ENCODE measurements at places on chromosomes 4 and X.

GRCh38 chrX:21503593-21503992 lies 129.4 kb downstream of the CNKSR2 start:
- DNase-seq = no peak

DNA sequence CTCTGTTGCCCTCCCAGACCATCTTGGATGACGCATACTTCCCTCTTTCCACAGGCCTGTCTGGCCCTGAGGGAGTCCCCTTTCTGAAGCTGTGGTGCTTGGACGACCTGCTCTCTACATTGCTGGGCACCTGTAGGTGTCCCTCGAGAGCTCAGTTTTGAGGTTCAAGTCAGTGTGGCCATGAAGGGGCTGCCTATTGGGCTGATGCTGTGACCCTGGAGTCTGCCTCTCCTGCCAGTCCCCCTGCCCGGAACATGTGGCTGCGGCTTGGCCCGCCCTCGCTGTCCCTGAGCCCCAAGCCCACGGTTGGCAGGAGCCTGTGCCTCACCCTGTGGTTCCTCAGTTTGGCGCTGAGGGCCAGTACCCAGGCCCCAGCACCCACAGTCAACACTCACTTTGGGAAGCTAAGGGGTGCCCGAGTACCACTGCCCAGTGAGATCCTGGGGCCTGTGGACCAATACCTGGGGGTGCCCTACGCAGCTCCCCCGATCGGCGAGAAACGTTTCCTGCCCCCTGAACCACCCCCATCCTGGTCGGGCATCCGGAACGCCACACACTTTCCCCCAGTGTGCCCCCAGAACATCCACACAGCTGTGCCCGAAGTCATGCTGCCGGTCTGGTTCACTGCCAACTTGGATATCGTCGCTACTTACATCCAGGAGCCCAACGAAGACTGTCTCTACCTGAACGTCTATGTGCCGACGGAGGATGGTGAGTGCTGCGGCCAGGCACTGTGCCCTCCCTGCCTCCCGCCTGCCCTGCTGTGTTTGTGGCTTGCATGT lies 3.0 kb downstream of the NLGN3 start:
- no peak for DNase-seq

DNA sequence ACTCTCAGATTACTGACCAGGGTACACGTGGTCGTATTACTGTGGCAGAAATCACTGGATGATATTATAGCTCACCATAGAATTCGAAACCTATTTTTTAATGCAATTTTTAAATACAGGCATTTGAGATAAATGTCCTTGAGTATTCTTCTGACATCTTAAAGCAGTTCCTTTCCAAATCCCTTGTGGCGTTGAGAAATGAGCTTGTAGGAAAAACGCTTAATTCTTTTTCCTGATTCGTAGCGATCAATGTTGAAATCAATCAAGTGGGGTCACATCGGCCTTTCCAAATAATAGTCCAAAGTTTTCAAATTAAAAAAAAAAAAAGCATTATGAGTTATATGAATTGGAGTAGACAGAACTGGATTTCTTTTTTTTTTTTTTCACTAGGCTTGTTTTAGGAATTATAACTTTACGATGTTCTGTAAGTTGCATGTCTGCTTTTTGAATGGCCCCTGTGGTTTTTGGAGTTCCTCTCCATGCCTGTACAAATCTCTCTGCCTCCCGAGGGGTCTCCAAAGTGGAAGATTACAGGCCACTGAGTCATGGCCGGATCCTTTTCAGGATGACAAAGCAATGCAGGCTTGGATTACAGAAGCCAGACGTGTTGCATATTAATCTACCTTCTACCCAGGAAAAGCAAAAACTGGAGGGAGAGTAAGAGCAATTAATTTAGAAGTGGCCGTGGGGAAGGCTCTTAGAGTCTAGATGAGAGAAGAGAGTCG lies 226.1 kb downstream of the SHOX start:
- no peak for DNase-seq

DNA sequence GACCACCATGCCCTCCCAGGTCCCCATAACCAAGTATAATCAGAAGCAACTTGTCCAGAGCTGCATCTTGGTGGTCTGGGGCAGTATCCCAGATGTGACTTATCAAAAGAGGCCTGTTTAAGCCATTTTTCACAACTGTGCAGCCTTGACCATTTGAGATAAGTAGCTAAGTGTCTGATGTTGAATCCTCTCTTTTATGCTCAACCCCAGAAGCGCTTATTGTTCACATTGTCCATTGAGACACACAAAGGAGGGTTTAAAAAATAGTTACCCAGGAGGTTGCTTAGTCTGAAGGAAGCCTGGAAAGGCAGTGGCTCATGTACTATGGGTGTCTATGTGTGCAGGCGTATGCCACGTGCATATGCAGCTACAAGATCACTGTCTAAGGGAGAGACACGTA lies 27.0 kb downstream of the ENPP6 start:
- DNase-seq = no peak

DNA sequence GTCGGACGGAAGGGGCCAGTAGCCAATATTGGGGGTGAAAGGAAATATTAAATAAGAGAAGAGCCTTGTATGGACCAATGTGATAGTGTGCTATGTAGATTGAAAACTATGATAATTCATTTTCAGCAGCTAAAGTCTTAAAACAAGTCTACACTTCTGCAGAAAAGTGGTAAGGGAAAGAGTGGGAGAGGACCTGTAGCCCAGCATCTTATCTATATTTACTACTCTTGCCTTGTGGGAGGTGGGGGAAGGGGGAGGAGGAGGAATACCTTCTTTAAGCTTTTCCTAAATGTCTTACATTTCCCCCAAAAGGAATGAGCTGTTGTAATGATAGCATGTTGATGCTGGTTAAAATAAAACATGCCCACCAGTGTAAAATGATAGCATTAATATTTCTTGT lies 220.0 kb upstream of the SPRY1 start:
- no peak for DNase-seq

GRCh38 chr4:170652571-170652970 lies 562.8 kb upstream of the AADAT start:
- no peak for DNase-seq

- DNase-seq = no peak
Observed at GRCh38 chr4:148778980-148779675, 336.9 kb upstream of the NR3C2 start.

GRCh38 chr4:42339935-42340406 lies 57.3 kb upstream of the SHISA3 start:
- no peak for DNase-seq

DNA sequence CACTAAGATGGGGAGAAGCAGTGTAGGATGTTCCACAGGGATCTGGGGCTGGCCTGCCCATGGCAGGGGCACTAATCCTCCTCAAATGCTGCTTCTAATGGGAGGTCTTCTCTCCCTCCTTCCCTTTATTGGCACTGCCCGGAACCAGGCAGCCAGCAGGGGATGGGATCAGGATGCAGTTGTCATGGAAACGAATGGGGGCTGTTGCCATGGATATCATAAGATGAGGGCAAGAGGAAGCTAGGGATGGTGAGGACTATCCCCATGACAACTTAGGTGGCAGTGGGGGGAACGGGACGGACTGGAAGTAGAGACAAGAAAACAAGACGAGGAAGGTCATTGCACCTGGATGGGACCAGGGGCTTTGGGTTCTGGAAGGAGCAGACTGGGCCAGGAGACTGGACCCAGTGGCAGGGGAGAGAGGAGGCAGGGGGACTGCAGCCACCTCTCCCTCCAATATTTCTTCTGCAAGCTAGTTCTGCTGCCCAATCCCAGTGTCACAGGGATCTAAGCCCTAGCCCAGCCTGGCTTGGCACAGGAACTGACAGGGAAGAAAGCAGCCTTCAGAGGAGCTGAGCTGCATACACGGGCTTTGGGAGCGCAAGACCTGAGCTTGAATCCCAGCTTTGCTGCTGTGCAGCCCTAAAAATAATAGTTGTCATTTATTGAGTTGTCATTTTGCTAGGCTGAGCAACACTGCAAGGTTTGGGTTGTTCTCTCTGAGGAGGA lies 19.0 kb downstream of the IQSEC2 start:
- DNase-seq = no peak

DNA sequence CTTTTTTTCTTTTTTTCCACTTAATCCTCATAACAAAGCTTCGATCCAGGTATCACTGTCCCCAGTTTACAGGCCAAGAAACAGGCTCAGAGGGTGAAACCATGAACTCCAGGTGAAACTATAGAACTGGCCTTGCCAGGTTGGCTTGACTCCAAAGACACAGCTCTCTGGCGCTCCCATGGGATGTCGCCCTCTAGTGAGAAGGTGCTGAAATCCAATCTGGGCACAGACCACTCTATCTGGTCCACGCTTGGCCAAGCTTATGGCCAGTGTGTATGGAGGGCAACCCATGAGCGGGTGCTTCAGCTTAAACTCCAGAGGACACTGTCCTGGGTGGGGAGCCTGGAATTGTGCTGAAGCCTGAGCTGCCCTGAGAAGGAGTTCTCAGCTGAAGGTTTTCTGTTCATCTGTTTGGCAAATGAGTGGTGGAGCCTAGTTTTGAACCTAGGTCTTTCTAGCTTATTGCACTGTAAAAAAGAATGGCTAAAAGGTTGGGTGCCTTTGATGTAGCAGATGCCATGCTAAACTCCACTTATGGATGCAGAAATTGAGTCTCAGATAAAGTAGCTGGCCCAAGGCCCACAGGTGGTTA lies 70.5 kb downstream of the SEL1L3 start:
- no peak for DNase-seq

GRCh38 chr4:40837094-40837870 lies 87.5 kb downstream of the NSUN7 start:
- DNase-seq = no peak

- DNase-seq = peak; percentile 67
Observed at GRCh38 chr4:118918388-118918787, 29.7 kb downstream of the SYNPO2 start.

DNA sequence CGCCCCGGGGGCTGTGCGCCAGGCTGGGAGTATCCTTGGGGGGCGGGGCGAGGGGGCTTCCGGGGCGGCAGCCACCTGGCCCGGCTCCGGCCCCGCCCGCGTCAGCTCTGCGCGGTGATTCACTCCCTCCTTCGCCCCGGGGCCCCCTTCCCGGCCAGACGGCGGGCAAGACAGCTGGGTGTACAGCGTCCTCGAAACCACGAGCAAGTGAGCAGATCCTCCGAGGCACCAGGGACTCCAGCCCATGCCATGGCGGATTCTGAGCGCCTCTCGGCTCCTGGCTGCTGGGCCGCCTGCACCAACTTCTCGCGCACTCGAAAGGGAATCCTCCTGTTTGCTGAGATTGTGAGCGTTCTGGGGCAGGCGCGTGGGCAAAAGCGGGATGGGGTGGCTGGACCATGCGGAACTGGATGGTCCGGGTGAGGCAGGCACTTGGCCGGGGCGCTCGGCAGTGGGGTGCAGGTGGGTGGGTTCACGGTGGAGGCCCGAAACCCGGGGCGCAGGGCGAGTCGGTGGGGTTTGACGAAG lies at the start of gene PLP2:
Gene PLP2 (plus strand): TSS at position 147 of the 528 bp plus-strand sequence. CDS start 103 bp downstream, at position 250.
- DNase-seq = peak; percentile 32

DNA sequence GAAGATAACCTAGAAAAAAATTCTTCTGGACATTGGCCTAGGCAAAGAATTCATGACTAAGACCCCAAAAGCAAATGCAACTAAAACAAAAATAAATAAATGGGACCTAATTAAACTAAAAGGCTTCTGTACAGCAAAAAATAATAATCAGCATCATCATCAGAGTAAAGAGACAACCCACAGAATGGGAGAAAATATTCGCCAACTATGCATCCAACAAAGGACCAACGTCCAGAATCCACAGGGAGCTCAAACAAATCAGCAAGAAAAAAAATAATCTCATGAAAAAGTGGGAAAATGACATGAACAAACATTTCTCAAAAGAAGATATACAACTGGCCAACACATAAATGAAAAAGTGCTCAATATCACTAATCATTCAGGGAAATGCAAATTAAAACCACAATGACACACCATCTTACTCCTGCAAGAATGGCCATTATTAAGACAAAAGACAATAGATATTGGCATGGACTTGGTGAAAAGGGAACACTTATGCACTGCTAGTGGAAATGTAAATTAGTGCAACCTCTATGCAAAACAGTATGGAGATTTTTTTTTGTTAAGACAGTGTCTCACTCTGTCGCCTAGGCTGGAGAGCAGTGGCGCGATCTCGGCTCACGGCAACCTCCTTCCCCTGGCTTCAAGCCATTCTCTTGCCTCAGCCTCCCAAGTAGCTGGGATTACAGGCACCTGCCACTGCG lies 29.9 kb downstream of the ELF2 start:
- DNase-seq = no peak

- peak; percentile 60 for DNase-seq
Observed at GRCh38 chr4:137124278-137124932, 407.9 kb downstream of the PCDH18 start.

DNA sequence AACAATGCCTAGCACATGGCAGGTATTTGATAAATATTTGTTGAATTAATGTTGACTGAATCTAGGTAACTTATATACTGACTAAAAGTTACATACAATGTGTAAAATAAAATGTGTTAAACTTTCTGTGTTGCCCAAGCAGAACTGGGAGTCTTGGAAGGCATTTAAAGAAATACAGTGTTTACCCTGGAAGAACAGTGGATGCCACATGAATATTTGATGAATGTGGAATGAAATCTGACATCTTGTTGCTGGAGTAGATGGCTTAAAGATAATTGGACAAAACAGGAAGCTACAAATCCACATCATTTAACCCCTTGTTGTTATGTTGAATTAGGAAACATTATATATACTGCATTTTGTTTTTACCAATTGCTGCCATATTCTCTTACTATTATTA lies 39.9 kb upstream of the SCOC start:
- DNase-seq = no peak

DNA sequence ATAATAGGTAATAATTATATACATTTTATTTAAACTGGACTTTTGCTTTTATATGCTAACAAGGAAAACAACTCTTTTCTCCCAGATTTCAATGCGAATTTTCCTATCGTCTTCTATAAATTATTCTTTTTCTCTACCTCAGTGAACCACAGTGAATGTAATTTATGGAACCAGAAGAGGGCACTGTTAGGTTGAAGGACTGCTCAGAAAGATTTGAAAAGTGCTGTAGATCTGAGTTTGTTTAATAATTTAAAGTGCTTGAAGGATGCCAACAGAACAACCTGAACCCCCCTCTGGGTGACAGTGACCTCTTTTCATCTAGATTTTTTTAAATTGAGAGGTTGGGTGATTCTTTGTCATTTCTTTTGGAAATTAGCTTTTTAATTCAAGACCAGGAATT lies 54.9 kb downstream of the PHOX2B start:
- DNase-seq = peak; percentile 10

DNA sequence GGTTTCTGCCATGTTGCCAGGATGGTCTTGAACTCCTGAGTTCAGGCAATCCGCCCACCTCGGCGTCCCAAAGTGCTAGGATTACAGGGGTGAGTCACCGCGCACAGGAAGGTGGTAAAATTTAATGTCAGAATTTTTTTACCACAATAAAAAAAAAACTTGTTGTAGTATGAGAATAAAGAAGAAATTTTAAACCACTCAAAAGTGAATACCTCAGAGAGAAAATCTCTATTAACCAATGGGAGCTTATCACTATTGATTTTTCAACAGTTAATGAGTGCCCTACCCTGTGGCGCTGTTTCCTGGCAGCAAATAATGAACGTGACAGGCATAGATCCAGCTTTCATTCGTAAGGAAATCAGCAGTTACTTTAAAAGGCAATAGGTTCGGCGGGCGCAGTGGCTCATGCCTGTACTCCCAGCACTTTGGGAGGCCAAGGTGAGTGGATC lies 32.7 kb upstream of the SLC25A4 start:
- no peak for DNase-seq

Measured in AG08395 (cell line).